ENCODE measurements at places on chromosomes 11 and 22.

GRCh38 chr22:26995235-26995634 lies 337.8 kb downstream of the MIAT start:
- peak; percentile 19 for DNase-seq

DNA sequence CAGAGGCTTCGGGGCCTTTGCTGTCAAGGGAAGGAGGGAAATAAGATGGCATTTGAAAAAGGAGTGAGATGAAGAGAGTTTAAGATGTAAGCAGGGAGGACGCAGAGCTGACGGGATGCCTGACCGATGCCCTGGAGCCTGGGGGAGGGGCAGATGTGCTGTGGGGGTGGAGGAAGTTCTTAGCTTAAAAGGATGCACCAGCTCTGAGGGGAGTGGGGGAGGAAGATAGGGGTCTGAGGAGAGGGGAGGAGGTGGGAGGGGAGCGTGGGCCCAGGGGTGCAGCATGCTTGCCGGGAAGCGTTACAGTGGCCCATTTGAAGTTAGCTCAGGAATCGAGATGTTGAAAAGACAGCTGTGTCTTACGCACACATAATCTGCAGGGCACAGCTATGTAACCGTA lies 56.3 kb downstream of the RPS6KA4 start:
- no peak for DNase-seq

DNA sequence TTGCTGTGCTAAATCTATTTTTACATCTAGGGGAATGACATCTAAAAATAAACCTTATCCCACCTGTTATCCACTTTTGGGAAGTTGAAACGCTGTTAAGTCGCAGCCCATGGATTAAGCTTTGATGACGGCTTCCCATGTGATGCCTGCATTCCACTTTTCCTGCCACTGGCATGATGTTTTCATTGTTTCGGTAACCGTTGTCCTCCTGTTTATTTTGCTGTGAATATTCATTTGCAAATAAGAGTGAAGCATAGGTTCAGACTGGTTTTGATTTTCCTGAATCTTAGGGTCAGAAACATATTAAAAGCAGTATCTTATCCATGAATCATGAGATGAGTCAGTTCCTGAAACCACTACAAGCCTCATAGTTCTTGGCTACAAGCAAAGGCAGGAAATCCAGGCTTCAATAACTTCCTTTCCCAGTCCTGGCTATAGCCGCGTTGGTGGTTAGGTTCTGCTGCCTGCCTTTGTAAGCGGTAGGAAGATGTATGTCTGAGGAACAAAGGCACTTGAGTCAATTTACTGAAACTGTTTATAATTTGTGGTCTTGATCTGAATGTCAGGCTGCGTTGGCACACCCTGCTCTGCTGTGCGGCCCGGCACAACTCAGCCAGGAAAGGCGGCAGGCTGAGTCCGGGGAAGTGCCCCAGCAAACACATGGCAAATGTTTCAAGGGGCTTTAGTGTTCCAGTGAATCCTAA lies 19.4 kb downstream of the TEAD1 start:
- DNase-seq = peak; percentile 97

- DNase-seq = peak; percentile 77
Observed at GRCh38 chr22:33921525-33922348, 1.5 kb upstream of the LARGE1 start.

DNA sequence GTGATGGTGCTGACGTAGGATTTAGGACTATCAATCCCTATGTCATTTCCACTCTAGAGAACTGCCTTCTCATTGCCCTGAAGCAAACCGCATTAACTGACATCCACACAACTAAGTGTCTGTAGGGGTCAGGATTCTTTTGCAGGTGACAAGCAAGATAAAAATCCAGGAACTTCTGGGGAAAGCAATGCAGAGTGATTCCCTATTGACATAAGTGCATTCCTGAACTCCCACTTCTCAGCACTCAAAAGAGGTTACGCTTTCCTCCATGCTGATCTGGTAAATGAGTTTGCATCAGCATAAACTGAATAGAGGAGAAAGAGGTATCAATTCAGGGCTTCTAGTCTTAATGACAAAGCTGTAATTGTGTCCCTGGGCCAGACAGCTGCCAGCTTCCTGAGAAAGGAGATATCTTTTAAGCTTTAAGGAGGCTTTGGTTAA lies 224.6 kb upstream of the ISX start:
- peak; percentile 36 for DNase-seq

- DNase-seq = no peak
Observed at GRCh38 chr11:44994753-44995152, 44.1 kb upstream of the TP53I11 start.

DNA sequence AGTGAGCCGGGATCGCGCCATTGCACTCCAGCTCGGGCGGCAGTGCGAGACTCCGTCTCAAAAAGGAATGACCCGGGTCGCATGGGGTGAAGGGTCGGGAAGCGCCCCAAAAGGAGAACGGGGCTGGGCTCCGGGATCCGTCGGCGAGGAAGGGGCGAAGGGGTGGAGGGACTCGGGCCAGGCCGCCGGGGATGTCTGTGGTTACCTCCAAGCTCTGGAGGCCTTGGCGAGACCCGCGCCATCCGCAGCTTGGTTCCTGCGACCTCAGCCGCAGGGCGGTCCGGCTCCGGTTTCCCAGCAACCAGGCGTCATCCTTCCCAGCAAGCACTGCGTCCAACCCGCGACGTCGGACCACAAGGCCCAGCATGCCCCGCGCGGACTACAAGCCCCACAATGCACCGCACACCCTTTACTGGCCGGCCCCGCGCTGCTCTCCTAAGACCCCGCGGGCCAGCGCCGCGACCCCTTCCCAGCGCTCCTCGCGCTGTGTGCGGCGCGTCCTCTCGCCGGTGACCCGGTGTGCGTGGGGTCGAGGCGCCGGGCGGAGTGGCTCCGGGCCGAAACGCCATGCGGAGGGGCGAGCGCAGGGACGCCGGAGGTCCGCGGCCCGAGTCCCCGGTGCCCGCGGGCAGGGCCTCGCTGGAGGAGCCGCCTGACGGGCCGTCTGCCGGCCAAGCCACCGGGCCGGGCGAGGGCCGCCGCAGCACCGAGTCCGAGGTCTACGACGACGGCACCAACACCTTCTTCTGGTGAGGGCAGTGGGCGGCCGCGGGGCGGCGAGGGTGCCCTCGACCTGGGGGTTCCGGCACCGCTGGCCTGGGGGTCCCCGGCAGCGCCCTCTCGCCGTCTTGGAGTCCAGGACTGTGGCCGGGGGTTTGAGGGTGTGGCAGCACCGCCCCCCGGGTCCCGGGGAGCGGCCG lies at the start of gene PTDSS2:
PTDSS2 (plus strand) TSS at position 391 of the 920 bp plus-strand sequence; CDS start at position 568, 177 bp downstream.
- peak; percentile 99 for DNase-seq

DNA sequence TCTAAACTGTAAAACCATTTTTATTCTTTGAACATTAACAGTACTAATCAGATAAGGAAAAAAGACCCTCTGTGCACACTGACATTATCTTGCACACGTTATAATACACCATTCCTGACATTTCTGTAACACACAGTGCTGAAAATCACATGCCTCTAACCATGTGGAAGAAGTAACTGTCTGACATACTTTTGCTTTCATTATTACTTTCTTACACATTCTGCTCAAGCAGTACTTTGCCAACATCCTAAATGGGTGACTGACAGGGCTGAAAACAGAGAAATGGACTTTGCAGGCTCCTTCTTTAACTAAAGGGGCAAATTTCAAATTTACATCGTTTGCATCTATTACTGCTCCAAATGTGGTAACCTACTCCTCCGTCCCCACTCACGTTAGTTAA lies 22.8 kb upstream of the TP53AIP1 start:
- DNase-seq = peak; percentile 29

- no peak for DNase-seq
Observed at GRCh38 chr22:29838599-29838956, 504 bp upstream of the ASCC2 start.

DNA sequence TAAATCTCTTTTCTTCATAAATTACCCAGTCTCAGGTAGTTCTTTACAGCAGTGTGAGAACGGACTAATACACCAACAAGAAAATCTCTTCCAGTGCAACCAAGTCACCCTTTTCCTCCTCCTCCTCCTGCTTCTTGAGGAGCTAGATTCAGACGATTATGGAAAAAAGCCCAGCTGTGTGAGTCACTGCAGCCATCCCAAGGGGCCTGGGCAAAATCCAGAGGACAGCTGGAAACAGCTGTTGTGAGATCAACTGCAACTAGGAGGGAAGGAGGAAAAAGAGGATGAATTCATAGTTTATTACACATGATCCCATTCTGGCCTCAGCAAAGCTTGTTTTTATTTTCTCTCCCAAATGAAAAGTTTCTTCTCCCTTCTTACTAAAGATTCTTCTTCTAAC lies 32.9 kb downstream of the RBFOX2 start:
- peak; percentile 78 for DNase-seq

DNA sequence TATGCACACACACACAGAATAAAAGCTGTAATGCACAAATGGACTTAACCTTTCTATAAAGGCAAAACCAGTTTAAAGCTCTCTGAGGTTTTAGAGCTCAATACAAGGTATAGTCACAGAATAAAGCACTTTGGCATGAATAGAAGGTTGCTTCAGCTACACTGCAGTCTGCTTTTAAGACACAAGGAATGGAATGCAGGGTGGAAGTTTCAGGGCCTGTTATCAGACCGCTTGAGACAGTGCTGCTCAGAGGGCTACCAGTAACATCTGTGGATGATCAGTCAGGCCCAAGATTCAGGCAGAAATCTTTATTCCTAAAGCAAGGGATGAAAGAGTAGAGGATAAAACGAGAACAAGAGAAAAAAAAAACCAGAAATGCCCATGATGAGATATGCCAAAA lies 46.7 kb downstream of the CD44 start:
- DNase-seq = no peak

GRCh38 chr11:44516688-44517507 lies 48.6 kb upstream of the CD82 start:
- DNase-seq = no peak

DNA sequence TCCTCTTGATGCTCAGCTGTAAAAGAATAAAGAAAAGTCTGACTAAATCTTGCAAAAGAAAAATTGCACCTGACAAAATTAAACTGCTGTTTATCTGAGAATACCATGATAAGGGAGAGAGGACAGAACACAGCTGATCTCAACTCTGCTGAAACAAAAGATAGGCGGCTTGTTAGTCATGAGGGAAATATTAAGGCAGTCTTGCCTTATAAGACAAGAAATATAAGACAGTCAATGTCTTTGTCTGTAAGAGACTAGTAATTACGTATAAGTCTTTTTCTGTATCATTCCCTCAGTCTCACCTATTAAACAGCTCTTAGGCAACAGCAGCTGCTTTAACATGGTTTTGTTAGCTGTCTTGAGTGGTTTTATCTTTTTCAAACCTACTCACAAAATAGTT lies 296.6 kb downstream of the LUZP2 start:
- DNase-seq = no peak

DNA sequence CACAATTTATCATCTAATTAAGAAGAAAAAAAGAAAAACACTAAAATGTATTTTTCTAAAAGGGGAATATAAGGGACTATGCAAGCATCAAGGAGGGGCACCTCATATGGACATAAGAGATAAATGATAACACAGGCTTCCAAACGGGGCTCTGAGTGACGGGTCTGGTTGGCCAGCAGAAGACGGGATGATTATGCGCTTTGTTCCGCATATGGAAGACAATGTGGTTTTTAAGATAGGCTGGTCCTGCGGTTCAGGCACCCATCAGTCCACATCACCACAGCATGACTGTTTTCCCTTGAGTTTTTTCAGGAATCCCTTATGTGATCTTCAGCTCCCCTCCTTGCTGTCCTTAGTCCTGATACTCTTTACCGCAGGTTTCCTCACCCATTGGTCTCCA lies 404.6 kb downstream of the OPCML start:
- no peak for DNase-seq

GRCh38 chr22:46590334-46590733 lies 29.9 kb upstream of the GRAMD4 start:
- no peak for DNase-seq

DNA sequence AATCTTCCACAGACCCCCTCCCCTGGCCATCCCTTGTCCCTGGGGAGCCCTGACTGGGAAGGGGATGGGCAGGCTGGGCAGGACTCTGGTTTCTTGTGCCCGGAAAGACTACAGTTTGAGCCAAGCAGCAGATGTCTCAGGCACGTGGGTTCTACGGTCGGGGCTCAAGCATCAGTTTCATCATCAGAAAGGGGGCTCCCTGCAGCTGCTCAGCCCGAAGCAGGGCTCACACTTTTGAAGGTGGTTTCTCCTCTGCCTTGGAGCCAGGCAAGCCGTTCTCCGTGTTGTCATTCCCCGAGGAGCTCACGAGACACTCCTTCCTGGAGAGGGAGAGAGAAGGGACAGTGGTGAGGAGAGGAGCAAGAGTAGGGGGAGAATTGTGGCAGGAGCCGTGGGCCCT lies 15.8 kb downstream of the SCN4B start:
- no peak for DNase-seq

DNA sequence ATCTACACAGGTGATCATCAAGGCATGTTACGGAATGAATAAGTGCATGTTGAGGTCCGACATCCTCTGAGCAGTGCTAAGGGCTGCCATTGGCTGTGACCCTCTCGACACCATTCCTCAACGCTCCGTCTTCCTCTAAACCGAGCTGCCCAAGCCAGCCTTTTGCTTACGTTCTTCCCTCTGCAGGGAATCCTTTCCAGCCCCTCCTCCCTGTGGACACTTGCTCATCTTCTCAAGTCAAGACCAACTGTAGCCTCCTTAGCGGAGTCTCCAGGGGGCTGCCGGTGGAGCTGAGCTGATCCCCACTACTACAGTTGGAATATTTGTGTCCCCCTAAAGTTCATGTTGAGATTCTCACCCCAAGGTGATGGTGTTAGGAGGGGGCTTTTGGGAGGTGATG lies 781.0 kb downstream of the TBC1D22A start:
- no peak for DNase-seq

GRCh38 chr22:20844055-20845037 lies 14.3 kb downstream of the PI4KA start:
- no peak for DNase-seq

DNA sequence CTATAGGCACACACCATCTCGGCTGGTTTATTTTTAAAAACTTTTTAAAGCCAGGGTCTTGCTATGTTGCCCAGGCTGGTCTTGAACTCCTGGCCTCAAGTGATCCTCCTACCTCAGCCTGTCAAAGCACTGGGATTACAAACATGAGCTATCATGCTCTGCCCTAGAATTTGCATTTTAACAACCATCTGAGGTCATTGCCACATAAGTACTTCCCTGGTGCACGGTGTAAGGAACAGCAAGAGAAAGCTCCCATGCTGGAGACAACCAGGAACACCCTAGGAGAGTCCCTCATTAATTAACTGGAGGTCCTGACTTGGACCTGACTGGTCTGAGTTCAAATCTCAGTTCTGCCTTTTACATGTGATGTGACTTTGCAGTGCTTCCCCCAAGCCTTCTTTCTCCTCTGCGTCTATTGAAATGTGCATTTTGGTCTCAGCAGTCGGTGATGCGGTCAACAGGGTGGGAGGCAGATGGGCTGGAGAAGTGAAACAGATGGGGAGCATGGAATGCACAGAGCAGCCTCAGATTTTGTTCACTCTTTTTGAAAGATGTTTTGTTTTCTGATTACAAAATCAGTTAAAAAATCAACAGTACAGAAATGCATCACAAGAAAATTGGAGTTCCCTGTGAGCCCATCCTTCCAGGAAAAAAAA lies 146.5 kb downstream of the MYO18B start:
- no peak for DNase-seq

DNA sequence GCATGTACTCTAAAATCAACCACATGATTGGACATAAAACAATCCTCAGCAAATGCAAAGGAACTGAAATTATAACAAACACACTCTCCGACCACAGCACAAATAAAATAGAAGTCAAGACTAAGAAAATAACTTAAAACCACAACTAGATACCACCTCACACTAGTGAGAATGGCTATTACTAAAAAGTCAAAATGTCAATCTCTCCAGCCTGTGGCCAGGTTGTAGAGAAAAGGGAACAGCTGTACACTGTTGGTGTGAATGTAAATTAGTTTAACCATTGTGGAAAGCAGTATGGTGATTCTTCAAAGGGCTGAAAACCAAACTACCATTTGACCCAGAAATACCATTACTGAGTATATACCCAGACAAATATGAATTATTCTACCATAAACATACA lies 1025.7 kb upstream of the TENM4 start:
- no peak for DNase-seq

All from astrocyte of the hippocampus (primary cell).